Stimulated activated CD4-positive, alpha-beta T cell treated with anti-CD3 and anti-CD28 coated beads, Interleukin-15, amount 100 ng/mL, for 48 hours (primary cell): ENCODE measurements at places on chromosomes 2 and 18.

- DNase-seq, result no peak
Measured at GRCh38 chr2:36775261-36775660, 78.8 kb downstream of the VIT start.

- no peak for DNase-seq
Measured at GRCh38 chr2:65069439-65069824, 13.2 kb downstream of the CEP68 start.

DNA sequence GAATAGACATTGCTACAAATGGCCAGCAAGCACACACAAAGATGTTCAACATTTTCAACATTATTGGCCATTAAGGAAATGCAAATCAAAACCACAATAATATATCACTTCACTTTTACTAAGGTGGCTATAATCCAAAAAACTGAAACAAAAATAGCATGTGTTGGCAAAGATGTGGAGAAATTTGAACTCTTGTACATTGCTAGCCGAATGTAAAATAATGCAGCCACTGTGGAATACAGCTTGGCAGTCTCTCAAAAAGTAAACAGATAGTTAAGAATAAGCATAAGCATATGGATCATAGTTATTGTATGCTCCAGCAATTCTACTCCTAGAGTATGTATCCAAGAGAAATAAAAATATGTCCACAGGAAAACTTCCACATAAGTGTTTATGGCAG is 192.5 kb downstream of the EN1 start:
- DNase-seq, result no peak

- DNase-seq, result no peak
Measured at GRCh38 chr18:25099895-25100294, 252.1 kb downstream of the ZNF521 start.
